Naive thymus-derived CD8-positive, alpha-beta T cell (primary cell): ENCODE measurements at places on chromosomes 7 and 10.

DNA sequence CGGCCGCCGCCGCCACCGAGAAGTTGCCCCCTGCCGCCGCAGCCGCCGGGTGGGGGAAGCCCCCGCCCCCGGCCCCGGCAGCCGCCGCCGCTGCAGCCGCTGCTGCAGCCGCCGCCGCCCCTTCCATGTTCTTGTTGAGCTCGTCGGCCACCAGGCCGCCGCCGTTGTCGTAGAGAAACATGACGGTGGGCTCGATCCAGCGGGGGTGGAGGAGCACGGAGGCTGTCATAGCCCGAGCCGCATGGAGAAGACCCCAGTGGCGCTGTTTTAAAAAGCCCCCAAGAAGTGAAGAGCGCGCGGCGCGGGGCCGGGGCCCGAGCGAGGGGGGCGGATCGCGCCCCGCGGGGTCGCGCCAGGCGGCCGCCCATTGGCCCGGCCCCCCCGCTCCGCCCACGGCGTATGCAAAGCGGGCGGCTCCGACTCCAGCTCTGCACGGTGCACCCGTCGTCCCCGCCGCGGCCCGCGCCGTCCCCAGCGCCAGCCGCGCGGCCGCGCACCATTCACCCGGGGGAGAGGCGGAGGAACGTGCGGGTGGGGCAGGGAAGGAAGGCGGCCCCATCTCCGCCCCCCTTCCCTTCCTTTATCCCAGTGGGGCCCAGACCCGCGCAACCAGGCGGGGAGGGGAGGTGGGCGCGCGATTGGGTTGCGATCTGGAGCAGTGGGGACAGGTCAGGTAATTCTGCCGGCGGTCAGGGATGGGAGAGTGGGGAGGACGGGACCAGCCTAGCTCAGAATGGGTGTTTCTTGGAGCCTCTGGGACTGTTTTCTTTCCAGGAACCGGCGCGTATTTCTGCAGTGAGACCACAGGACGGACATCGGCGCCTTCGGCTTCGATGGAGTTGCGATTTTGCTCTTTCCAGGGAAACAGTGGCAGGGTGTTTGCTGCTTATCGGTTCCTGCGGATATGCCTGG lies at the start of gene HOXA13:
Gene HOXA13, minus strand, starts transcription at position 243 of the 912 bp plus-strand sequence. Its CDS starts 14 bp downstream, at position 229.
- peaks cover 41% of the 10 kb centered on the region for H3K4me1 ChIP-seq
- H3K27ac ChIP-seq: no peak within 1 kb of the TSS
- peaks cover 5% of the 10 kb centered on the region for H3K36me3 ChIP-seq
- H3K27me3 ChIP-seq: peaks cover 70% of the 10 kb centered on the region
- H3K4me3 ChIP-seq: peak within 1 kb of the TSS; percentile 84
- DNase-seq: peak; percentile 62

DNA sequence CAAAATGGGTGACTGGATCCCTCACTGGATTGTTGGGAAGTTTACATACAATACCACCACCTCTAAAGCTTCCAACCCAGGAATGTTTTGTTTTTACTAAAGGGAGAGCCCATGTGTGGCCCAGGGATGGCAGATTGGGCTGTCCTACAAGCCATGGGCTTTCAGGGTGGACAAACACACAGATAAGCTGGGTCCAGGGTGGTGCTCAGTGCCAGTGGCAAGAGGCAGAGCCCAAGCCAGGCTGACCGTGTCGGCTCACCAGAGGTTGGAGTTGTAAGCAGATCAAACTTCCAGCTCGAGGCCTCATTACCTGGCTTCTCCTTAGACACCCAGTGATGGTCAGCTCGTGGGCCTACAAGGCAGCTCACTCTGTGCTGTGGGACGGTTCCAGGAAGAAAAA lies 52.3 kb downstream of the CDH23 start:
- no peaks in the 10 kb centered on the region for H3K4me1 ChIP-seq
- no peak for DNase-seq
- no peak overlapping the region for H3K4me3 ChIP-seq
- H3K36me3 ChIP-seq: no peaks in the 10 kb centered on the region
- no peaks in the 10 kb centered on the region for H3K27me3 ChIP-seq

DNA sequence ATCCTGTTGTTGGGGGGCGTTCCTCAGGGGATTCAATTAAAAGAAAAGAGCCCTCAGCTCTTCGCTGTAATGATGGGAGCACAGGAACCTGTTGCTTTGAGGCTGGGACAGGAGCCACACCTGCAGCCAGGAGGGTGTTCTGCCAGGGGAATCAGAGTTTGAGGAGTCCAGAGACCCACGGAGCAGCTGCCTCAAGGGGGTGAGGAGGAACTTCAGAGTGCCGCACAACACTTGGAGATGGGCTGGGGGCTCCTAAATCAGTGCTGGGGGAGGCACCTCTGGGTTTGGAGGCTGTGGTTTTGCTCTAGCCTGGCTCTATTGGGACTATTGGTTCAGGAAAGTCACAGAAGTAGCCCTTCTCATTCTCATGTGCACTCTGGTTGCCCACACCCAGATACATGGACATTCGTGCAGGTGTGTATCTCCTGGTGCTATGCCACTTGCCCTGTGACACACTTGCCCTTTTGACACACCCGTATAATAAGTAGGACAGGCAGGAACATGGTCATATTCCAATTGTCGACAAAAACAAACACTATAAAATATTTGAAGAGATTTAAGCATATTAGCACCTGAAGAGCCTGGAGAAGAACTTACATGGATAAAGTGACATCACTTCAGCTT lies 98.1 kb downstream of the PTPN20 start:
- no peaks in the 10 kb centered on the region for H3K4me1 ChIP-seq
- H3K36me3 ChIP-seq: no peaks in the 10 kb centered on the region
- peaks cover 6% of the 10 kb centered on the region for H3K27me3 ChIP-seq
- no peak overlapping the region for H3K27ac ChIP-seq

DNA sequence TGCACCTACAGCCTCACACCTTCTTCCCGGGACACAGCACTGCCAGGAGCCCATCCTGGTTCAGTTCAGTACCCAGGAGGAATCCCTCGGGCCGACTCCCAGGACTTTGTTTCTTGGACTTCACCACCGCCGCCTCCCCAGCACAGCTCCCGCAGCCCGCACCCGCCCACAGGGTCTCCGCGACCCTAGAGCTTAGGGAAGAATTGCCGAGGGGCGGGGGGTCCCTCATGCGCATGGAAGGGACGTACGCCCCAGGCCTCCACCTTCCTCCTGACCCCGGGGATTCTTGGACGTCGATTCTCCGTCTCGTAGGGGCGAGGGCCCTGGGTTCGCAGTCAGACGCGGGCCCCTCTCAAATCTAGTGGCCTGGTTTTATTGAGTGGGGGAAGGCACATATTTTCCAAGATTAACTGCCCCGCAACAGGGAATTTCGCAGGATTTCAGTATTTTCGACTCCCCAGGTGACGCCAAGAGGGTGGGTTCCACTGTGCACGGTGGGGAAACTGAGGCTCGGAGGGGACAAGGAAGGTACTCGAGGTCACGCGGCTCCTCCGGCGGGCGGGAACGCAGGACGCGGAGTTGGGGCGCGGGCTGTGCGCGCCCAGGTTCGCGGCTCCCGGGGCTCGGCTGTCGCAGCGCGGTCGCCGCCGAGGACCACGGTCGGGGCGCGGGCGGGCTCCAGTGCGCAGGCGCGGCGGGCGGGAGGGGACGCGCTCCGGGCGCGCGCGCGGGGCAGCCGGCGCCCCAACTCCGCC lies at the start of gene ADCY1:
Gene ADCY1, plus strand, starts transcription at position 708 of the 755 bp plus-strand sequence. CDS start 176 bp downstream, outside the sequence.
- peak within 1 kb of the TSS; percentile 54 for H3K4me3 ChIP-seq
- H3K4me1 ChIP-seq: no peaks in the 10 kb centered on the region
- H3K36me3 ChIP-seq: peaks cover 7% of the 10 kb centered on the region
- H3K27ac ChIP-seq: no peak within 1 kb of the TSS

DNA sequence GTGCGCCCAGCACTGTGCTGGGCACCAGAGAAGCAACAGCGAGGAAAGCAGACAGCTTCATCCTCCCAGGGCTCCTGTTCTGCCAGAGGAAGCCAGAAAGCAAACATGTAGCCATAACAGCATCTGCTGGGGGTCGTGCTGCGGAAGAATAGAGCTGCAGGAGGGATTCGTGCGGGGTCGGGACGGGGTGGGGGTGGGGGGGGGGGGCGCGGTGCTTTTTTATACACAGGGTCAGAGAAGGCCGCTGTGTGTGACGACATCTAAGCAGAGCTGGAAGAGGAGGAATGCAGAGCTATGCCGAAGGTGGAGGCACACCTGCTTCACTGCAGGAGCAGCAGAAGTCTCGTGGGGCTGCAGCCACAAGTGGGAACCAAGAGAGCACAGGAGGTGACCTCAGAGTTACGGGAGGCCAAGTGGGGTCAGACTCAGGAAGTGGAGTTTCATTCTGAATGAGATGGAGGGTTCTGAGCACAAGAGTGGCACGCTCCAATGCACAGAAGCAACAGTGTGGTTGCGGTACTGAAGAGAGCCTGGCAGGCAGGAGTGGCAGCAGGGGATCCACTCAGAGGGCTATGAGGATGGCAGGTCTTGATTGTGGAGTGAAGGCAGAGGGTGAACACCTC lies 11.1 kb downstream of the PKD1L1 start:
- H3K36me3 ChIP-seq: no peaks in the 10 kb centered on the region
- H3K4me1 ChIP-seq: no peaks in the 10 kb centered on the region
- H3K4me3 ChIP-seq: no peak overlapping the region
- DNase-seq: no peak

DNA sequence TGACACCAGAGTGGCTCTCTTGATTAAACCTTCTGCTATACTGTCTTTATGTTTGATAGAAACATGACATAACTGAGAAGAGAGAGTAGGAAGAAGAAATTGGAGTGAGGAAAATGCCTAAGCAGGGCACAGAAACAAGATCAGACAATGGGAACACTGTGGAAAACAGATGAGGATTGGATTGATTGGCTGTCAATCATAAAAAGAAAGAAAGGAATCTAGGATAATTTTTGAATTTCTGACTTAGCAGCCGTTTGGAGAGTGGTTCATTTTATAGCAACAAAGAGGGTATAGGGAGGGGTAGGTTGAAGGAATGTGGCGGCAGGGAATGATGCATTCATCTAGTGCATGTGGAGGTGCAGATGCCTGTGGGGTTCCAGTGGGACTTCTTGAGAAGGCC lies 7.8 kb downstream of the TEX47 start:
- no peaks in the 10 kb centered on the region for H3K36me3 ChIP-seq
- H3K4me3 ChIP-seq: no peak overlapping the region
- DNase-seq: no peak
- no peaks in the 10 kb centered on the region for H3K4me1 ChIP-seq
- no peak overlapping the region for H3K27ac ChIP-seq
- H3K27me3 ChIP-seq: no peaks in the 10 kb centered on the region

DNA sequence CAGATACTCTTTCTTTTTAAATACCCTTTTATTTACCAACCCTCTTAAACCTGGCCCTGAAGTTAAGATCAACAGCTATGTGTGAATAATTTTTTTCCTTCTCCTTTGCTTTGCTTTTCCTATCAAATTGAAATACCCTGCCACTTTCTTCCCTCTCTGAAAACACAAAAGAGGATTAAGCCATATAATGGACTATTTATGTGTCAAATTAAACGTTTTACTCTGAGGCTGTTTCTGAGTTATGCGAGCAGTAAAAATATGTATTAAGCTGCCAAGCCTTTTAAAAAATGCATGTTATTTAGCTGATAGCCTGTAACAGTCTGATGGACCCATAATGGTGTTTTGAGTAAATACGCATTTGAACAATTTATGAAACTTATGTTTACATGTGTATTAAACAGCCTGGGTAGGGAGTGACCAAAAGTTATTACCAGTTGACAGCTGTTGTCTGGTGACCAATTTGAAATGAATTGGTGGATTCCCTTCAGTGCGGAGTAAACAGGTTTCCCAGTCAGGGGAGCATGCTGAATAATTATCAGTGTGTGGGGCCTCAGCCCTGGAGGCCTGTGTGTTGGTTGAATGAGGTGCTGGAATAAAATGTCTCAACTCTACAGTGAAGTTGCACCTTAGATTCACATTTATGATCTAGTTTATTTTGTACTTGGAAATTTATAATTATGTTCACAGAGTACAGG lies 89.6 kb downstream of the AUTS2 start:
- no peak for DNase-seq
- H3K4me1 ChIP-seq: no peaks in the 10 kb centered on the region
- H3K36me3 ChIP-seq: no peaks in the 10 kb centered on the region
- no peak overlapping the region for H3K4me3 ChIP-seq

GRCh38 chr7:75758491-75758890 lies 13.5 kb downstream of the CCL26 start:
- H3K36me3 ChIP-seq: no peaks in the 10 kb centered on the region
- H3K27ac ChIP-seq: no peak overlapping the region
- peaks cover 6% of the 10 kb centered on the region for H3K4me1 ChIP-seq
- H3K27me3 ChIP-seq: peaks cover 4% of the 10 kb centered on the region
- DNase-seq: no peak

- H3K27me3 ChIP-seq: no peaks in the 10 kb centered on the region
- H3K36me3 ChIP-seq: no peaks in the 10 kb centered on the region
- no peak for DNase-seq
- H3K4me3 ChIP-seq: no peak overlapping the region
- no peaks in the 10 kb centered on the region for H3K4me1 ChIP-seq
- H3K27ac ChIP-seq: no peak overlapping the region
Measured at GRCh38 chr10:106189292-106189691, 975.2 kb downstream of the SORCS1 start.

- H3K4me3 ChIP-seq: no peak overlapping the region
- H3K27ac ChIP-seq: no peak overlapping the region
- DNase-seq: no peak
- H3K36me3 ChIP-seq: no peaks in the 10 kb centered on the region
Measured at GRCh38 chr7:95304990-95305389, 19.3 kb downstream of the PON1 start.

- peaks cover 4% of the 10 kb centered on the region for H3K36me3 ChIP-seq
- H3K4me1 ChIP-seq: no peaks in the 10 kb centered on the region
- no peak overlapping the region for H3K27ac ChIP-seq
- H3K27me3 ChIP-seq: no peaks in the 10 kb centered on the region
Measured at GRCh38 chr7:68409851-68410250, 1188.4 kb upstream of the AUTS2 start.

- no peak overlapping the region for H3K4me3 ChIP-seq
- DNase-seq: no peak
- no peaks in the 10 kb centered on the region for H3K36me3 ChIP-seq
- H3K27me3 ChIP-seq: peaks cover 37% of the 10 kb centered on the region
- peaks cover 6% of the 10 kb centered on the region for H3K4me1 ChIP-seq
- no peak overlapping the region for H3K27ac ChIP-seq
Measured at GRCh38 chr10:58516671-58517070, 4.0 kb downstream of the BICC1 start.

DNA sequence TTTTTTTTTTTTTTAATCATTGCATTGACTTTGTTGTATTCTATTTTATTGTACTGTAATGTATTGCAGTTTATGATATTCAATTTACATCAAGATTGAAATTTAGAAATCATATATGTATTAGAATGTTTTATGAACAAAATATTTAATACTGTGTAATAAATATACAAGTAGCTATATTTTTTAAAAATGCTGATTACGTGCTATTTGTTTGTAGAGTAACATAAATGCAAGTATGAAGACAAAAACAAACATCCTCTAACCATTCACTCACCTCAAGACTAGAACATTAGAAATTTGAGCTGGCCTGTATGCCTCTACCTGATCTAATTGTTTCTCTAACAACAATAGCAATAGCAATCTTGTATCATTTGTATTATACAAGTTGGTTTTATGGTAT lies 290.3 kb downstream of the GATA3 start:
- no peaks in the 10 kb centered on the region for H3K4me1 ChIP-seq
- H3K27me3 ChIP-seq: no peaks in the 10 kb centered on the region
- DNase-seq: no peak
- no peaks in the 10 kb centered on the region for H3K36me3 ChIP-seq
- no peak overlapping the region for H3K4me3 ChIP-seq
